Thoracic aorta (tissue), 2 donors: ENCODE measurements at places on chromosomes 16 and 17.

GRCh38 chr16:89326721-89327120, 109.2 kb downstream of the ZNF778 start:
- no peak for DNase-seq

DNA sequence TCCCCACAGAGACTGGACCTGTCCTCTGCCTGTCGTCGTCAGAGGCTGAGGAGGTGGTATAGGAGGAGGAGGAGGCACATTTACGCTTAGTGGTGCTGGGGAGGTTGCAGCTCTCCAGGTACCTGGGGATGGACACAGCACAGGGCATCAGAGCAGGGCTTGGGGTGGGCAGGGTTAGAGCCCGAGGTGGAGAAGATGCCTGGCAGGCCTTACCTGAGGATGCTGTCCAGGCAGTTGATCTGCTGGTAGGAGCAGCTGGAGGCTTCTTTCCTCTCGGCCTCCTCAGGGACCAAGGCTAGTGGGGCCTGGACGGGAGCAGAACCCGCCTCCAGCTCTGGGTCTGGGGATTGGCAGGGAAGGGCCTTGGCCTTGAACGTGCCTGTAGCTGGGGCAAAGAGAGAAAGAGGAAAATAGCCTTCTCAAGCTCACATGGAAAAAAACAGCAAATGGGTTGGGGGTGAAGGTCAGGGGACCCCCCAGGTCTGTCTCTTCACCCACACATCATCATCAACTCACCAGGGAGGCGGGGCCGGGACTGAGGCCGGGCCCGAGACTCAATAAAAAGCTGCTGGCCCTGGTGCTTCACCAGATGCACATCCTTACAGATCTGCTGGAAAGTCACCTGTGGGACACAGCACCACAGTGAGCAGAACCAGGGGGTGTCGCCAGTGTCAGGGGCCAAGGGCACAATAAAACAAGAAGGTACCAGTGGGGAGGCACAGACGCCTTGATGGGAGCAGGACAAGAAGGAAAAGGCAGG, 5.6 kb downstream of the PER1 start:
- no peak for DNase-seq

- DNase-seq = no peak
Observed at GRCh38 chr17:68443972-68444464, 13.3 kb downstream of the WIPI1 start.

GRCh38 chr17:76623271-76624146, 20.0 kb downstream of the ST6GALNAC1 start:
- DNase-seq = peak; percentile 20

- DNase-seq = no peak
Observed at GRCh38 chr16:180681-181564, 664 bp downstream of the HBQ1 start.

DNA sequence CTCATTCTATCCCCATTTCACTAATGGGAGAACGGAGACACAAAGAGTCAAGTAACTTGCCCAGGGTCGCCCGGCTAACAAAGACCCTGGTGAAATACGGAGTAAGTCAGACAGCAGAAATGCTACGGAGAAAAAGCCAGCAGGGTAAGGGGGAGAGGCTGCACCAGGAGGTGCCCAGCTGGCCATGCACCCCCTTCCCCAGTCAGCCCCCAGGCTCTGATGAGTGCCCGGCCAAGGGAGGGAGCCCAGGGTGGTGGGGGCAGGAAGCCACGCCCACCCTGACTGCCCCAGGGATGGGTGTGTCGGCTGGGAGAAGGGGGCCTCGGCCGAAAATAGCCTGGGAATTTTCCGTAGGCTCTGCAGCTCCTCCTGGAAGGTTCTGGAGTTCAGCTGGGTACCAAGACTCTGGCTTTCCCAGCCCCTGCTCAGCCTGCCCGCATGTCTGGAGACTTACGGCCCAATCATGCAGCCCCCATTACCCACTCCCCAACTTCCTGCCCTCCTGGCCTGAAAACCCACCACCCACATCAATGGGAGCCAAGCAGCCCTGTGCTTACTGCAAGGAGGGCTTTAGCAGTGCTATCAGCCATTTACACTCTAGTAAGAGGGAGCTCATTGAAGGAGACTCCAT, 4.2 kb downstream of the CARHSP1 start:
- no peak for DNase-seq

GRCh38 chr17:15095935-15096334, 169.2 kb downstream of the PMP22 start:
- no peak for DNase-seq
